ENCODE measurements at places on chromosomes 5 and 9.

- no peak for DNase-seq
Observed at GRCh38 chr9:133114886-133115603, 6.0 kb downstream of the RALGDS start.

- no peak for DNase-seq
Observed at GRCh38 chr5:143874312-143874711, 62.4 kb downstream of the HMHB1 start.

DNA sequence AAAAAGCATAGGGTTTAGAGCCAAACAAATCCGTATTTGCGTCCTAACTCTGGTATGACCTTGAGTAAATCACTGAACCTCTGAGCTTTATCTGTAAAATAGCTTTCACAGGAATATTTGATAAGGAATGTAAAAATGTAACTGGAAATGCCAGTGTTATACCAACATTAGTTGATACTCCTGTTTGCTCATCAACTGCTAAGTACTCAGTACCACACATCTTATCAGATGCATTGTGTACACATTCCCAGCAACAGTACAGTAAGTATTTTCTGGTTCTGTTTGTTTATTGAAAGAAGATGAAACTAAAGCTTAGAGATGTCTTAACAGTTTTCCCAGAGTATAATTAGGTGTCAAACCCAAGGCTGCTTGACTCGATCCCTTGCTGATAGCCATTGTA lies 21.5 kb downstream of the SNAPC3 start:
- no peak for DNase-seq

GRCh38 chr5:42022383-42022972 lies 97.4 kb downstream of the FBXO4 start:
- DNase-seq = no peak
